ENCODE measurements at places on chromosomes 3 and 15.

- no peak for DNase-seq
Measured at GRCh38 chr3:171123915-171124314, 97.4 kb upstream of the SLC2A2 start.

DNA sequence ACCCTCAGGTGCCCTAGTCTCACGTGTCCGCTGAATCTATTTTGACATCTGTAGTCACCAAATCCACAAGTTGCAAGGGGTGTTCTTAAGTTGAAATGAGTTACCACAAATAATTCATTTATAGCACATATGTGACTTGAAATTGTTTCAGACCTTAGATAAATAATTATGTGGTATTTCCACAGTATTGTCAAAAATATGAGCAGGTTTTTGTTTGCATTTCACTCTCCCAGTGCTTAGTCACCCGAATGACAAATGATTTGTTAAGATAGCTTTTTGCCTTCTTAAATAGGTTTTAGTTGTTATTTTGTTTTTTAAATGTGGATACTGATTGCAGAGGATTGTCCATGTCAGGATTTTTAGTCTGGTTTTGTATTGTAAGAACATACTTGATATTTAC, 2.6 kb downstream of the MFSD1 start:
- no peak for DNase-seq

DNA sequence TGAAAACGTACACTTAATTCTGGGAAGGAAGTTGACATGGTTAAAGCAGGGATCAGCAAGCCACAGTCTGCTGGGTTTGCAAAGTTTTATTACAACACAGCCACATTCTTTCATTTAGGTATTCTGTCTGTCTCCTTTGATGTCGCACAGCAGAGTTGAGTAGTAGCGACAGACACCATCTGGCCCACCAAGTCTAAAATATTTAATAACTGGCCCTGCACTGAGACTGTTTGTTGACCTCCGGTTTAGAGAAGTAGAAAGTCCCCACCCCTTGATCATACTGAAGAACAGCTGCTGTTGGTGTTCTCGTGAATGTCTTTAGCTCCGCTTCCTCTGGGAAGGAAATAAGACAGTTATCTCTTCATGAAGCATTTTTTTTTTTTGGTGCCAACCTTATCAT, 66.2 kb downstream of the MCTP2 start:
- DNase-seq, result no peak

DNA sequence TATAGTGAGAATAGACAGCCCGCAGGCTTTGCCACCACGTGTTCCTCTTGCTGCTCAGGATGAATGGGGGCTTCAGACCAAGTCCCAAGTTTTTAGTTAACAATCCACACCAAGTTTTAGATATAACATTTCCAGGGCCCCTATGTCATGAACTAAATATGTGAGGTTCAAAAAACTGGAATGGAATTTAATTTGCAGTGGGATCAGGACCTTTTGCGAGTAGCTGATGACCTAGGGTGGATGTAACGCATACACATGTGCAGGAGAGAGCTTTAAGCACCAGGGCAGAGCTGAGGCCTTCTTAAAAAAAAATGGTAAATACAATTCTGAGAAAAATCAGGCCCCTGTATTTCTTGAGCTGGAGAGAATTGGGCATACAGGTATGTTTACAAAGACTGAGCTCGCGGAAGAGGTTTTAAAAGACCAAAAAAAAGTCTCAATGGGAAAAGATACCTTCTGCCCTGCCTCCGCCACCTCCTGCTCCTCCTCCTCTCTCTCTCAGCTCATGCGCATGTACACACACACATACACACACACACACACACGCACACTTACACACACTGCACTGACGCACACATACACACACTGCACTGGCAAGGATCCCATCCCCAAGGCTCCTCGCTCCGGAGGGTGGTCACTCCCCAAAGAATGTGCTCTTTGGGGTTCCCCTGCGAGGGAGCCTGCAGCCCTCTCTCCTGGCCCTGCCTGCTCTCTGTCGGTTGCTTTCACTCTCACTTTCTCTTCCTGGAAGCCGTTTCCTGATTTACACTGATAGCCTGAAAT, 48.2 kb upstream of the IGF1R start:
- no peak for DNase-seq
